ENCODE measurements at places on chromosomes 7 and 10.

- DNase-seq: no peak
Measured at GRCh38 chr10:78817361-78817760, 251.4 kb upstream of the ZMIZ1 start.

- DNase-seq: peak; percentile 23
Measured at GRCh38 chr10:93703066-93703465, 674 bp upstream of the FRA10AC1 start.

GRCh38 chr7:65339257-65339656 is 34.4 kb upstream of the ZNF92 start:
- no peak for DNase-seq

DNA sequence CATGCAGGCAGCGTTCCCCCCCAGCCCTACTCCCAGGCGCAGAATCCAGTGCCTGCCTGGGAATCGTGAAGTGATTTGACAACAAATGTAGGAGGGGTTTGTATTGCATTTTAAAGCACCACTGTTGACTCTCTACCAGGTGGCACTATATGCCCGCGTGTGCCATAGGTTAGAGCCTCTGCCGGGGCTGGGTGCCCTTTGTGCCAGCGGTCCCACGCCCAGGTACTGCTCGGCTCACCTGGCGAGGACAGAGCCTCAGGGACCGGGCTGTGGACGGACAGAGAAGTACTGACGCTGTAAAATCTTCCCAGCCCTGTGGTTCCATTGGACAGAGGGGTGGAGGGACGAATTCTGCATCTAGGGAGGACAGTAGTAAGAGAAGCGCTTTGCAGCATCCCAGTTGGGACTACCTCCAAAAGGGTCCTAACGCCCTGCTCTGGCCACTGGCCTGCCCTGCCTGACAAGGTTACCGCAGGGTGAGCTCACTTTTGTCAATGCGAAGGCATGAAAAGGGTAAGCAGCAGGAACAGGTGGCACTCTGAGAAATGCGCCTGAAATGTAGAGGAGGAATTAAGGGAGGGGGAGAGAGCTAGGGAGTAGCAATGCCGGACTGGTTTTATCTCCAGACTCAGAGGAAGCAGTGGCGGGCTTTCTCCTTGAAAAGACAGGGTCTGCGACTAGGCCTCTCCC is 788 bp upstream of the CACNA2D1 start:
- DNase-seq: no peak

- DNase-seq: no peak
Measured at GRCh38 chr10:44927352-44927751, 16.2 kb downstream of the TMEM72 start.
